ENCODE measurements at places on chromosomes 3 and 15.

GRCh38 chr3:169676925-169677537 is 13.5 kb upstream of the MECOM start:
- DNase-seq: no peak

DNA sequence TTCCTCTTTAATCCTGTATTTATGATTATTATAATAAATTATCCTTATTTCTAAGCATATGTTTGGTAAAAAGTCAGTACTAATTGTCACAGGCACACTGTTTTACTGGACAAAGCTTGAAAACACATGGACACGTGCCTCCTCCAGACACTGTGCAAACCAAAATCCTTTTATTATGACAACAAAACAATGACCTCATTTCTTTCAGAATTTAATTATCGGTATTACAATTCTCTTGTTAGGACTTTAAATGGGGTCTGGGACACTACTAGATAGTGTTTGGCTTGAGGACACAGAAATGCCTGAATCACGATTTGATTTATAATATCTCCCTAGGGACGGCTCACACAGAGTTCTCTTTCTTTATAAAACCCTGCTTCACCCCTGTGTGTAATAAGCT is 107.3 kb upstream of the IGSF10 start:
- no peak for DNase-seq

GRCh38 chr15:58715266-58715917 is 34.1 kb downstream of the ADAM10 start:
- no peak for DNase-seq

DNA sequence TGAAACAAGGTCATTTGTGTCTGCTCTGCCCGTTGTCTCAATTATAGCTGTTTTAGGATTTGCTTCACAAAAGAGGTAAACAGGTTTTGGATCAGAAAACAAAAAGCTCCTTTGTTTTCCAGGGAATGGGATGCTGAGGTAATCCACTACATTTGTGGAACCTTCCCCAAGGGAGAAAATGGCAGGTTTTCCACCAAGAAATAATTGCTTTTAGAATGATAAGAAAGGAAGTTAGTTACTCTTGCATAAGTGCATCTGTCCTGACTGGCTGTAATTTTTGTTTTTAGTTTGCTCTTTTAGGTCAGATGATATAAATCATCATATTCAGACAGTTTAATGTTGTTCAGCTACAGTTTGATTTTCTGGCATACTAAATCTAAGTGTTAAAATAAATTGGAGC is 198.5 kb upstream of the COL8A1 start:
- DNase-seq: no peak

DNA sequence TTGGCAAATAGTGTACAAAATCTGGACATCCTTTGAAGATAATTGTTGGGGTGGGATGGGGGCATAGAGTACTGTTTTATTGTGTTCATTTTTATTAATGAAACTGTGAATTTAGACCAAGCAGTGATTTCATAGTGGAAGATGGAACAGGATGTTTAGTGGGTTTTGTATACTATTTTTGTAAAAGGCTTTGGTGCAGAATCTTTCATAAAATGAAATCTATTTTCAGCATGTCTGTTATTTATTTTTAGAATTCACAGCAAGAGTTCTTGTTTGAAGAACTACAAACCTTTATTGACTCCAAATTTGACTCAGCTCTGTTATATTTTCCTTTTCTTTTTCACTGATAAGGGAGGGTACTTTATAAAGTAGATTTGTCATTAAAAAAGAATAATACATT is 145.4 kb downstream of the AKAP13 start:
- no peak for DNase-seq

- no peak for DNase-seq
Measured at GRCh38 chr15:101489599-101490407, at the start of gene PCSK6. PCSK6 (minus strand) TSS chr15:101489707; CDS start chr15:101489670, 37 bp downstream.

DNA sequence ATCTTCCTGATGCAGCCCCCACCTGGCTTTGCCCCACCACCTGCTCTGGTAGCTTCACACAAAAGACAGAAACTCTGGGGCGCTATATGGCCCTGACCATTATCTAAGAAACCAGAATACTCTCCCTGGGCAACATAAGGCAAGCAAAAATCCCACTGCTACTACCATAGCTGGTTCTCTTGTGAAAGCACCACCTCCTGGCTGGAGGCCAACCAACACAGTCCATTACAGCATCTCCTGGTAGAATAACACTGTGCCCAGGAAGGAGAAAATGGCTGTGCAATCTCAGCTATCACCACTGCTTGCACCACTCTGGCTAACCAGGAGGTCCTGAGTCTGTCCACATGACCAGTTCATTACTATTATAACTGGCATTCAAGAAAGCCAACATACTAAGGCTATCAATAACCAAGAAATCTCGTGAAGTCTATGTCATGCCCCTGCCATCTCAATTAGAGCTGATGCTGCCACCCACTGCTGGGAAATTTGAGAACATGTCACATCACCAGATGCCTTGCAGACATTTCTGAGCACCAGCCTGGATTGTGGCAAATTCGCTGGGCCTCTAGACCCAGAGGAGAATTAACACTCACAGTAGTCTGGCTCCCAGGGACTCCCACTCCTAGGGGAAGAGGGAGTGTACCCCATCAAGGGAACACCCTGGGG is 1114.8 kb downstream of the ROBO2 start:
- no peak for DNase-seq

DNA sequence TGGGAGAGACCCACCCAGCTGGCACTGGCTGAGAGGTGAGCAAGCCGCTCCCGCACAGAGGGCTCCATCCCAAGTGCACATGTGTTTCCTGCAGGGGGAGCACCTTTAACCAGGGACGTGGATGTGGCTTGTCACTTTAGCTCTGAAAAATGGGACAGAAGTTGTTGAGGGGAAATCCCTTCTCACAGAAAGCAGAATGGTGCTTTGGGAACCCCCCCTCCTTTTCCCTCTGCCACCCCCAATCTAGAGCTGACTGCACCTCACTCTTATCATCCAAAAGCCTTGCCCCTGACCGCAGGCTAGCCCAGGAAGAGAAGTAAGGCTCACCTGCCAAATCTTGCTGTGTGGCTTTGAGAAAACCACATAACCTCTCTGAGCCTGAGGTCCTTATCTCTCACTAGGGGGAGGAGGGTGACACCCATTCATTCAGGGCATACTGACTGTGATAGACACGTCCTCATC is 77.9 kb downstream of the RPN1 start:
- no peak for DNase-seq

DNA sequence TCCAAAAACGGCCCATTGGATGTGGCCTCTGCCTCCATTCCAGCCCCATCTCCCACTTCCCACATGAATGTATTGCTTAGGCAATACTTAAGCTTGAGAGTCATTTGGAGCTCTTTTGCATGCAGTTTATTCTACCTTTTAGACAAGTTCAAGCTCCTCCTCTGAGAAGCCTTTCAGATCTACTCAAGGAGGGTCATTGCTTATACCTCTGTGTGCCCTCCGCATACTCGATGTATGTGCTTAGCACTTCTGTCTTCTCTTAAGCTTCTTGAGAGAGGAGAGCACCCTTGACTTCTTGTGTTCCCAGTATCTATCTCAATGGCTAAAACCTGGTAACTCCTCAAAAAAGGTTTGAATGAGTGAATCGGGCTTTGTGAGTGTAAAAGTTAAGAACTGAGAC is 6.6 kb upstream of the UBE3A start:
- DNase-seq: no peak

DNA sequence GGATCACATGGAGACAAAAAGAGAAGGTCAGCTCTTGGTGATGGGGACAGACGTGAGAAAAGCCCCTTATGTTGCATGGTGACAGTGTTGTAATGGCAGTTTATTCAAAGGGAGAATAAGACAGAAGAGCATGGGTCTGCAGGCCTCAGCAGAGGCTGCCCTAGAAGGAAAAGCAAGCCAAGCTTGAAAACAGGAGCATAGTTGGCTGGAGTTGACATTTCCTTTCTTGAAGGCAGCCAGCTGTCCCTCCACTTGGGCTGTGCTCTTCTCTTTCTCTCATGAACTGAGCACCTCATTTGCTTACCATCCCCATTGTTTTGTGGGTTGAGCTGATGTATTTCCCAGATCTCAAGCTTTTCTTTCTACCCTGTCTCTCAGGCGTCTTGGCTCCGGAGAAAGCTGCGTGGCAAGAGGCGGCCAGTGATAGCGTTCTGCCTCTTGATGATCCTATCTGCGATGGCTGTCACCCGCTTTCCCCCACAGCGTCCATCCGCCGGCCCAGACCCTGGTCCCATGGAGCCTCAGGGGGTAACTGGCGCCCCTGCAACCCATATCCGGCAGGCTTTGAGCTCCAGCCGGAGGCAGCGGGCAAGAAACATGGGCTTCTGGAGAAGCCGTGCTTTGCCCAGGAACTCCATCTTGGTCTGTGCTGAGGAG is 52.9 kb downstream of the GASK1A start:
- no peak for DNase-seq

- DNase-seq: no peak
Measured at GRCh38 chr3:17138246-17139039, 253.7 kb downstream of the PLCL2 start.

- no peak for DNase-seq
Measured at GRCh38 chr15:36696196-36696595, 116.8 kb downstream of the CDIN1 start.

- no peak for DNase-seq
Measured at GRCh38 chr3:5437783-5438323, 250.3 kb downstream of the EDEM1 start.

DNA sequence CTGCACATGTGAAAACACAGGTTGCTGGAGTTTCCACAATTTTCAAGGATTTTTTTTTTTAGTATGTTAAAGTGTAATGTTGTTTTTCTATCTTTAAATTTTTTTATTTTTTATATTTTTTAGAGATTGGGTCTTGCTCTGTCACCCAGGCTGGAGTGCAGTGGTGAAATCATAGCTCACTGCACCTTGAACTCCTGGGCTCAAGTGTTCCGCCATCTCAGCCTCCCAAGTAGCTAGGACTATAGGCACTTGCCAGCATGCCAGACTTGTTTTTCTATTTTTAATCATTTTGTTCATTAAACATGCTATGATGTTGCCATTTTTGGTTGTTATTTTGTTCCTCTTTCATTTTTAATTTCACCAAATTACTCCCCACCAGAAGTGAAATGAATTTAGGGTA is 16.7 kb upstream of the THUMPD3 start:
- no peak for DNase-seq

- DNase-seq: no peak
Measured at GRCh38 chr3:53865732-53866499, 16.0 kb downstream of the ACTR8 start.

DNA sequence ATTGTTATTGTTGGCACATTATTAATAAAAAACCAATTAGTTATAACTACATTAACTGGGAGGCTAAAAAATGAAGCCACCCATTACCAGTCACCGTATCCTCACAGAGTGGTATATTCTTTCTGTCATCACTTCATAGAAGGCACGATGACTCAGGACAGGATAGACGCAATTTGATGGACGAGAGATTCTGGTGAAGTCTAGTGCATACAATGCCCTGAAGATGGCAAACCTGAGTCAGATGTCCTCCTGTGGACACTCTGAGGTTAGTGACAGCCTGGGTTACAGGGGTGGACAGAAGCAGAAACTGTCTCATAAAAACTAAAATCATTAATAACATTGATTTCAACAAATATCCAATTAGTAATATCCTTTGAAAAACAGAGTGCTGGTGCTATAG is 150.3 kb downstream of the SLC9A9 start:
- no peak for DNase-seq

GRCh38 chr3:187679638-187680396 is 9.6 kb upstream of the SST start:
- peak; percentile 57 for DNase-seq

GRCh38 chr3:122785231-122785630 is 8.4 kb downstream of the HSPBAP1 start:
- no peak for DNase-seq

DNA sequence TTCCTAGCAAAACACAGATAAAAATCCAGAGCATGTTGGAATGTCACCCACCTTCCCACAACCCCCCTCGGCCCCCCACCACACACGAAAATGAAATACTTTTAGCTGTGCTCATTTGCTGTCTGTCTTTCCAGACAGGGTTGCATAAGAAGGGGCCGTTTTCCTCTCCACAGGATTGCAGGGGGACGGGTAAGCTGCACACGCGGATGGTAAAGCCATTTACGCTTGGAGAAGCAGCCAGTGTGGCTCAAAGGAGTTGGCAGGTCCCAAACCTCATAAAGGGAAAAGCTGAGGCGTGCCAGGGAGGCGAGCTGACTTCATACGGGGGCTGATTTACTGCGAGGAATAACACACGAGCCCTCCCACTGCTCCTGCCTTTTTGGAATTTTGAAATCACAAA is 47.4 kb upstream of the ITGA11 start:
- peak; percentile 23 for DNase-seq

- DNase-seq: no peak
Measured at GRCh38 chr15:65903296-65904073, 34.2 kb downstream of the RAB11A start.

DNA sequence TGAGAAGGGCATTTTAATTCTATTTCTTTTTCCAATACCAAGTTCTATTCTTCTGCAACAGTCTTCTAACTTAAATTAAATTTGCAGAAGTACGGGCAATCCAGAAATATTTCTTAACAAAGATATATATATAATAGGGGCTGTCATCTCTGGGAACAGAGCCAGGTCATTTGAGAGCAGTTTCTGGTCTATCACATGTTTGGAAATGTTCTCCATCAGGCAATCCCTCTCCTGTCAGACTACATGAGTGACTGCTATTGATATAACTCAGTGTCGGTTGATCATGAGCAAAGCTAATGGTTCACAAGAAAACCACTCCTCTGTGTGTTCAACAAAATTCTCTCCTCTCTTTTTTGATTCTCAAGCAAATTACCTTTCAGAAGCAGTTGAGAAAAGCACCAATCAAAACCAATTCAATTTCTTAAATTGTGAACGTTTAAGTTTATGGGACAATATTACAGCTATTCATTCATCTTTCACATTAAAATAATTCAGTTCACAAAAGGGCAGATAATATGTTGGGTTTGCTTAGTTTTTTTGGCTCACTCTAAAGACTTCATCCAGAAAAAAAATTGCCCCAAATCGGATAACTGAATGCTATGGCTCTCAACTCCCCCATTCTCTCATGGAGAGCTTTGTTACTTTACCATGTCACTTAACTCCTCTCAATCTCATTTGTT is 152.9 kb upstream of the TGFBR2 start:
- DNase-seq: peak; percentile 17

DNA sequence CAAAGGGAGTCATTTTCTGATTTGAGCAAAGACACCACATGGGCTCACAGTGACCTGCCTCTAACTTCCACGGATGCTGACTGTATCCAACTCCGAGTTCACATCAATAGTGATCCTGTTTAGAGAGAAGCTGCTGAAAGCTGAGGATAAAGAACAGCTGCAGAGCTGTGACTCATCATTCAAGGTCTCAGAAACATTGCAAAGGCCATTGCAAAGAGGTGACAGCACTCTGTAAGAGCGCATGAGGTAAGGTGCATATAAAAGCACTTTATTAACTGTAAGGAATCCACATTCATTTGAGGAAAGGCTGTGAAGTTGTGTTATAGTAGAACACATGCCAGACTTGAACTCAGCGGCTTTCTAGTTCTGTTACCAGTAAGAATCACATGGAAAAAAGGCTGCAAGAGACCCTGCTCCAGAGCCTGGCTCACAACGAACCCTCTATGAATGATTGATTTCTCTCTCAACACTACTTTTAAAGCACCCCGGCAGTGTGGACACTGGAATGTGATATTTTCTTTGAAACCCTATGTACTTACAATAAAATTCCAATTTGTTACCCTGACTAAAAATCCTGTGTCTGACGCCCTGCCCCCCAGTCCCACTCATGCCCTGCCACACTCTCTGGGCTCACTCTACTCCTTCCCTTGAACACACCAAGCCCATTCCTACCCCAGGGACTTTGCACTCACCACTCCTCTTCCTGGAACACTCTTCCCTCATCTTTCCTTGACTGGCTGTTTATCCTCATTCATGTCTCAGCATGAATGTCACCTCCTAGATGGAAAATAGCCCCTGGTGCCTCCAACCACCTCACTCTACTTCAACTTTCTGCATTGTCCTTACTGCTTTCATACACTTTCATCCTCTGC is 111.2 kb downstream of the LSM3 start:
- peak; percentile 79 for DNase-seq

All from gastrocnemius medialis (tissue), 4 donors.